Fibroblast of skin of right quadriceps (primary cell): ENCODE measurements at places on chromosomes 11 and 22.
A peak's percentile ranks its signal among the peaks of the same experiment; 100 is the strongest.

GRCh38 chr22:33270596-33270995, 212.4 kb upstream of the SYN3 start:
- DNase-seq, result no peak

GRCh38 chr22:47112994-47113852, 350.8 kb downstream of the TBC1D22A start:
- DNase-seq, result no peak

- DNase-seq, result peak; percentile 68
Observed at GRCh38 chr11:30889143-30889794, 303.1 kb upstream of the MPPED2 start.

DNA sequence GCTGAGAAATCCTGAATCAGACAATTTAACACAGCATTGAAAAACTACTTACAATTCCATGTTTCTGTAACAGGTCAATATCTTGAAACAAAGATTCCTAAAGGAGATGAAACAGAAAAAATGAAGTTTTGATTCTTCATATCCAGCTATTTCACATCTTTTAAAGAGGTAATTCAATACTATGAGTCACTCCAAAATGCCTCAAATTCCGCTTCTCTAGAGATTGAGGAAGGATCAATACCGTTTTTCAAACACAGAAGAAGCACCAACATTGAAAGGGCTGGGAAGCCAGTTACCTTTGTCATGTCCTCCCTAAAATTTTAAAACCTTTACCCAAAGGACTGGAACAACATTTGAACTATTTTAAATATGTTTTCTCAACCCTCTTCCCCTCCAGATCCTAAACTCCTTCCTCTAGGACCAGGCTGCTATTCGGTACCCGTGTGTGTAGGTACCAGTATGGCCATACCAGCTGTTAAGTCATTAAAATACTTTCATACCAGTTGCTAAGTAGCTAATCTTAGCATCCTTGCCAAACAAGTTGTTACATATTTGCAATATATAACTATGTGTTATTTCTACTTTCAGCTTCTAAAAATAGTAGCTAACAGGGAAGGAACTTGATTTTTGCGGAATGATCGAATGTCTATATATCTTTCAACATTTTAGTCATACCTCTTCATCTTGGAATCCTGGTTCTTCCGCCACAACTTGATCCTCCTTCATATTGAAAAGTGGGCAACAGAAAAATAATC, 2.3 kb downstream of the DMC1 start:
- peak; percentile 49 for DNase-seq

GRCh38 chr11:10650630-10651029, 42.9 kb downstream of the IRAG1 start:
- no peak for DNase-seq

DNA sequence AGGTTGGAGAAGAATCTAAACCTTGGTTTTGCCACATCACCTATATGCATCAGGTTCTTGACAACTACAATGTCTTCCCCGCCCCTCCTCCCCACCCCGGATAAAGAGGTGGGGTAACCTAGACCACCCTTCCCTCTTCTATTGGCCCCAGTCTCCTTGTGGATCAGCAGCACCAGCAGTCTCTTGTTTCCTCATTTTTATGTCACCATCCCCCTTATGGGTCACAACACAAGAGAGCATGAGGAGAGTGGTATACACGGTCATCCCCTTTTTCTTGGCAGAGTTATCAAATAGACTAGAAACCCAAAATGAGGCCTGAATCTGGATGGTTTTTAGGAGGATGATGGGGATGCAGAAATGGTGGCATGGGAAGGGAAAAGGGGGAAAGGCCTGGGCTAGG, 1.2 kb downstream of the MS4A4E start:
- no peak for DNase-seq

GRCh38 chr11:30346068-30346688, 23.3 kb downstream of the ARL14EP start:
- peak; percentile 63 for DNase-seq

GRCh38 chr11:57586711-57587245, 10.7 kb upstream of the SERPING1 start:
- no peak for DNase-seq

GRCh38 chr11:96338910-96339705, 3.9 kb downstream of the MAML2 start:
- DNase-seq, result peak; percentile 40

DNA sequence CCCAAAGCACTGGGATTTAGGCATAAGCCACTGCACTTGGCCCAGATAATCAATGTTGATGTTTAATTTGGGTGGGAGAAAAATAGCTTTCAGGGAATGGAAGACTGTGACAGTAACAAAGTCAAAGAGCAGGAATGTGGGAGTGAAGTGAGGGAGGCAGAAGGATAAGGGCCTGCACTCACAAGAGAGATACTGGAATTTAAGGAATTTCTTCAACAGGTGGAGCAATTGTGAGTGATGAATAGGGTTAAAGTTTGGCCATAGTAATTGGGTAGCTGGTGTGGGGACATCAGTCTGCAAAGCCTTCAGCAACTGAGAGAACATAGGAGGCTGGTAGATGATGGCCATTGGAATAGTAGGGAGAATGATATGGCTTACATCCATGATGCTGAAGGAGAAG, 8.6 kb upstream of the APBB1 start:
- no peak for DNase-seq

DNA sequence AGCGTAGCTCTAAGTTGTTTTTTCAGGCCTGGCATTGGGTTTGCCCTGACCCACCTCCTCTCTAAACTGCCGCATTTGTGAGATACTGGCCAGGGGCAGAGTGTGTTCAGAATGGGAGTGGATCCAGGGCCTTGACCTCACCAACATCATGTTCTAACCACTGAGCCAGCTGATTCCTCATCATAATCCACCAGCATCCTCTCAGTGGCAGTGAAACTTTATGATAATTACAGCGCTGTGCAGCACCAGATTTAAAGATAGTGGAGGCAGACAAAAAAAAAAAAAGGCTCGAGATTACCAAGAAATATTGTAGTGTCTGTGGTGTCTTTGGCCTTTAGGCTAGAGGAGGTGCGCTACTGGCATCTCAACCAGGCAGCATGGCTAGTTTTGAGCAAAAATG, 53.0 kb downstream of the KREMEN1 start:
- no peak for DNase-seq

- peak; percentile 39 for DNase-seq
Observed at GRCh38 chr11:46122945-46123715, 1.9 kb upstream of the PHF21A start.

GRCh38 chr11:65102142-65103095, 6.4 kb downstream of the VPS51 start:
- DNase-seq, result no peak

DNA sequence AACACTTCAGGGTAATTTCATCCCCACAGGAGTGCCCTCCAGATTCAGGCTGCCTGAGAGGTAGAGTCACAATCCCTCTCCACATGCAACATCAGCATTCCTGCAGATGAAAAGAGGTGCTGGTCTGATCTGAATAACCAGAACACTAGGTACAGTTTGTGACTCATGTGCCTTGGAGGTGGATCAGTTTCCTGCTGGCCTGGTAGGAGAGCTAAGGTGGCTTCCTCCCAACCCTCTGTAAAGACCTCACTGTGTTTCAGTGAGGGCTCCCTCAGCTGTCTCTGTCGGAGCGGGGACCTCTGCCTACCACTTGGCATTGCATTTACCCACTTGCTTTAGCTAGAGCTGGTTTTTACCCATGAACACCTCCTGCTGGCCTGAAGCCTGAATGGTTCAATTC, 7.6 kb downstream of the OR9G1 start:
- no peak for DNase-seq

GRCh38 chr11:1774886-1775285, 11.2 kb upstream of the CTSD start:
- no peak for DNase-seq

- DNase-seq, result peak; percentile 70
Observed at GRCh38 chr22:48423481-48423911, 1404.2 kb downstream of the BRD1 start.

DNA sequence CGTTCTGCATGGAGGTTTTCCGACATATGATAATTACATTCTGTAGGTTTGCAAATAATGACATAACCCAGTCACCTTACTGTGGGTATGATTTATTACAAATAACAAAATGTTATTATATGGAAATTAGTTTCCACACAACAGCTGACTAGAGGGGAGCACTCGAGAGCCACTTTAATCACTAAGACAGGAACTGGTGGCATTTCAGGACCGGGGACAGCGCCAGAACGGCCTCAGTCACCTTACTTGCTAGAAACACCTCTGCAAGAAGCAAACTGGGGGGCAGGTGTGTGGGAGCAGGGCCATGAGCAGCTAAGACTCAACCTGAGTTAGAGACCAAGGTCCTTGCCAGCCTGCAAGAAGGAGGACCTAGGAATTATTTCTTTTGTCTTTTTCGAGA, 199.9 kb downstream of the DSCAML1 start:
- DNase-seq, result peak; percentile 33

- no peak for DNase-seq
Observed at GRCh38 chr11:23944923-23945322, 551.9 kb upstream of the LUZP2 start.

DNA sequence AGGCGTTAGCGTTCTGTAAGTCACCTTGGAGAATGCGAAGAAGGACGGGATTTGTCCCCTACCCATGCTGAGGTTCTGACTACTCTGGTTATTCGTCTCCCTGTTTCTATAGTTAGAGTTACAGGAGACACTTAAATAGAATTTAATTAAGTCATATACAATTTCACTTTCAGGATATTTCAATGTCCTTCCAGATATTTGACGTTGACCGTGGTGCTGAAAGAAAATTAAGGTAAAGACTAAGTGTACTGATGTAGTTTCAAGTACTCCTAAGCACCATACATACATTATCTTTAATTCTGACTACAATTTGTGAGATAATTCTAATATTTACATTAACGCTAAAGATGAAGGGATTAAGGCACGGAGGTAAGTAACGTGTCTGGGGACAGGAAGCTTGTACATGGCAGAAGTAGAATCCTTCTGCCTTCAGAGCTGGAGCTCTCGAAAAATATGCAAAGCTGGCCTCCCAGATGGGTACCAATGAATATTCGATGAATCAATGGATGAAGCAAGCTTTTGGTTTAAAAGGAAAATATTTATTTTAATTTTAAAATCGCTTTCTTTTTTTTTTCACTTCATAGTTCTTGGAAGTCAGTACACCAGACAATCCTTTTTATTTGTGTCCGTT, 539 bp upstream of the SLC36A4 start:
- DNase-seq, result no peak

DNA sequence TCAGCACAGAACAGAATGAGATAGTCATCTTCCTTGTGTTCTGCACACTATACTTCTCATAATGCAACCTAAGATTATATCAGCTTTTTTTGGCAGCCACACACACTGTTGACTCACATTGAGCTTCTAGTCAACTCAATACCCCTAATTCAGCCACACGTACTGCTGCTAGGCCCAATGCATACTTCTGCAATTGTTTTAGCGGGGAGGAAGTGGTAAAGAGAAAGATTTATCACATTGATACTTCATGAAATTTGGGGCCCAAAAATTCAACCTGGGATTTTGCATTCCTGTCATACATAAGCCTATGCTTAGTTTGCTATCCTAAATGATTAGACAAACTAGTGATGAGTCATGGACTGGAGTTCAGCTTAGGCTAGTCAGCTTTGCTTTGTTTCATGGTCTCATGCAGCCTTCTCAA, 8.6 kb upstream of the UPB1 start:
- DNase-seq, result peak; percentile 97

- DNase-seq, result peak; percentile 19
Observed at GRCh38 chr22:23888615-23889401, 5.4 kb upstream of the MIF start.

DNA sequence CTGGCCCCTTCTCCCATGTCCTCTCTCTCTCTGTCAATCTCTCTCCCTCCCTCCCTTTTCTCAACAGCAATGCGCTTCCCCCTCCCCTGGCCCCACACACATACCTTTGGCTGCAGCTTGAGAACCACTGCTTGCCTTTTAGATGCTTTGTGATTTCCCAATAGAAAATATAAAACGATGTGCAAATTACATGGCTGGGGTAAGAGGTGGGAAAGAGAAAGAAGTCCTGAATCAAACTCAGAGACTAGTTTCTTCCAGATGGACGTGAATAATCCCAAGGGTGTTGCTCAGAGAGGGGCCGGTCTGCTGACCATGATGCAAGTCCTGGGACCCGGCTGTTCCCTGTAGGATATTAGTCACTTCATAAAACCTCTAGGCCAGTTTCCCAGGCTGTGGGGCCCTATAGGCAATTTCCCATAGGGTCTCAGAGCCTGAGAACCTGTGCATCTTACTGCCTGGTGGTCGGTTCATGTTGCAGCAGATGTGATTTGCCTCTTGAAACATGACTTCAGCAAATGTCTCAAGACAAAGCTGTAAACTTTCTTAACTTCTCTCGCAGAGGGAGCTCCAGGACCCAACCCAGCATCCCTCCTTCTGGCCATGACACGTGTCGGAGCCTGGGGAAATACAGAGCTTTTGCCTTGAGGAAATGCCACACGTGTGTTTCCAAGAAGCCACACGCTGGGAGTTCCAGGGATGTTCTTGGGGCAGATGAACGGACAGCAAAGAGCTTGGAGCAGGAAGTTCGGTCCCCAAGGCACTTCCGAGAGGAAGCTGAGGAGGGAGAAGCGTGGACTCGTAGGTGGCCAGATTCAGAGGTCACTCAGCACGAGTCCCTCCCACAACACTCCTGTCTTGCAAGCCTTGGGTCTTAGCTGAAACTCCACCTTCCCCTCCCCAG, 34.5 kb upstream of the ETS1 start:
- peak; percentile 83 for DNase-seq
